ENCODE measurements at places on chromosomes 13 and 19. TPM values are rescaled to one million over a fixed set of nuclear protein-coding genes. Genes with fewer than 3 reads are reported as not detected.

IGFL1 gene
- not detected for polyA plus RNA-seq

CXCL17 gene
- not detected for polyA plus RNA-seq

ZAR1L gene
- polyA plus RNA-seq, result not detected

FFAR3 gene
- not detected for polyA plus RNA-seq

SGTA gene
- polyA plus RNA-seq, result 66.2 TPM

Measured in kidney (tissue), 22 donors.